Activated CD8-positive, alpha-beta T cell treated with anti-CD3 and anti-CD28 coated beads for 36 hours (primary cell): ENCODE measurements at places on chromosomes 7 and 10. TPM values are rescaled to one million over a fixed set of nuclear protein-coding genes. Genes with fewer than 3 reads are reported as not detected.

- H3K4me1 ChIP-seq, result peaks cover 27% of the 10 kb centered on the region
- H3K27me3 ChIP-seq, result no peaks in the 10 kb centered on the region
- H3K4me3 ChIP-seq, result no peak overlapping the region
- H3K27ac ChIP-seq, result peak overlapping the region; percentile 59
- peak; percentile 14 for DNase-seq
Observed at GRCh38 chr10:32981760-32982159, 23.7 kb upstream of the ITGB1 start.

ATXN7L1 gene
- total RNA-seq, result 4.8 TPM

DNA sequence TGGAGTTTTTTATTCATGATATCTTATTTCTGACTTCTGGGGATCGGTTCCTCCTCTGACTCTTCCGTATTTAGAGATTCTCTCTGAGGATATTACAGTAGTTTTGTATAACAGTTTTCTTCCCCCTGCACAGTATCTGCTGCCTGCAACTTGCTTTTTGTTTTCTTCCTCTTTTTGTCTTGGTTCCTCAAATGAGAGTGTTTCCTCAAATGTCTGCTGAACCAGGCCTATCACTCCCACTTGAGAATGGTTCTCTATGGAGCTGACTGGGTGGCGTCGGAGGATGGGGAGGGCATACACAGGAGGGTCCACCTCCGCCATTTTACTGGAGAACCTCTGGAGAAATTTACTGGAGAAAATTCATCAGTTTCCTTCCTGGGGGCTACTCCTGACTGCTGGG is 27.7 kb downstream of the ARHGAP22 start:
- H3K4me3 ChIP-seq, result no peak overlapping the region
- no peaks in the 10 kb centered on the region for H3K4me1 ChIP-seq
- DNase-seq, result no peak
- no peak overlapping the region for H3K27ac ChIP-seq
- H3K36me3 ChIP-seq, result no peaks in the 10 kb centered on the region
- H3K27me3 ChIP-seq, result peaks cover 4% of the 10 kb centered on the region

DNA sequence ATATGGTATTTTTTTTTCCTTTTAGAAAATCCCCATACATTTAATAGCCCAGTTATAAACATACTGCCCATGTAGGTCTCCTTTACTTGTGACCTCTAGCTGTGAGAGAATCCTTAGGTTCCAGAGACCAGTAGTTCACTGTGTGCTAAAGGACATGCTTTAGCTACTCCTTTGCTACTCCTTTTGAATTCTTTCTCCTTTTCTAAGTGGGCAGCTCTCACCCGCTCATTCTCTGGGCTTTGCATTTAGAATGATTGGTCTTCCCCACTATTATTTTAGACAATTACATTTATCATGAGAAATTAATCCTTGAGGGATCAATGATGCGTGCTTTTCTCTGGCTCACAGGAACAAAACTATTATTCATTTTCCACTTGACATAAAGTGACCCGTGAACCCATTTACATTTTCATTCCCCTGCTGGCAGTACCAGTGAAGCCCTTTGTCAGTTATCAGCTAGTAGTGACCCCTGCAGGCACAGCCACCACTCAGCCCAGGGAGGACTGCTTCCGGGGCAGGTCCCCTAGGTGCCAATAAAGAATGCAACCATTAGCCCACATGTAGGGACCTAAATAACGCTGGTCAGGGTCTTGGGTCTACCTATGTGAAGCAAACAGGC is 844.3 kb downstream of the CNTNAP2 start:
- H3K4me1 ChIP-seq, result no peaks in the 10 kb centered on the region
- no peaks in the 10 kb centered on the region for H3K27me3 ChIP-seq
- H3K4me3 ChIP-seq, result no peak overlapping the region
- no peak for DNase-seq
- no peak overlapping the region for H3K27ac ChIP-seq

SYNPO2L gene
- not detected for total RNA-seq

HPS6 gene
- 18.0 TPM for total RNA-seq

DNA sequence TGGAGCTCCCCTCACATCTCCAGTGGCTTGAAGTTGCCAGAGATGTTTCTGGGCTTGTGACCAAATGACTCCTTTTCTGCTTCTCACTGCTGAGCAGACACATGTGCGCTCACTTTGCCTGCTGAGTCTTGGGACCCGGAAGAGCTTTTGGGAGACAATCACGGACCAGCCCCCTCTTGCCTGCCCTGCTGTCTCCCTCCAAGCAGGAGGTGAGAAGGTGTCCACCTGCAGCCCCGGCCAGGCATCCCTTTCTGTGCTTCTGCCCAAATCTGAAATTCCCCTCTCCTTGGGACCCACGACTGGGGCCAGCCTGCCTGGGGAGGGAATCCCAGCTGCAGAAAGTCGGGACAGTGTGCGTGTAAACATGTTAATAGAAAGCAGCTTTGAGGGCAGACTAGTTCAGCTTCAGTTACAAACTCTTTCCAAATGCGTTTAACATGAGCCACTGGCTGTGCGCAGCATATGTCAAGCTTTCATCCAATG is 31.7 kb downstream of the HTRA1 start:
- peaks cover 23% of the 10 kb centered on the region for H3K4me1 ChIP-seq
- no peak overlapping the region for H3K4me3 ChIP-seq

GRCh38 chr10:17418249-17418648 is 36.1 kb downstream of the ST8SIA6 start:
- no peak overlapping the region for H3K27ac ChIP-seq
- peaks cover 1% of the 10 kb centered on the region for H3K4me1 ChIP-seq
- no peaks in the 10 kb centered on the region for H3K27me3 ChIP-seq
- no peaks in the 10 kb centered on the region for H3K36me3 ChIP-seq
- no peak overlapping the region for H3K4me3 ChIP-seq
- no peak for DNase-seq

DNA sequence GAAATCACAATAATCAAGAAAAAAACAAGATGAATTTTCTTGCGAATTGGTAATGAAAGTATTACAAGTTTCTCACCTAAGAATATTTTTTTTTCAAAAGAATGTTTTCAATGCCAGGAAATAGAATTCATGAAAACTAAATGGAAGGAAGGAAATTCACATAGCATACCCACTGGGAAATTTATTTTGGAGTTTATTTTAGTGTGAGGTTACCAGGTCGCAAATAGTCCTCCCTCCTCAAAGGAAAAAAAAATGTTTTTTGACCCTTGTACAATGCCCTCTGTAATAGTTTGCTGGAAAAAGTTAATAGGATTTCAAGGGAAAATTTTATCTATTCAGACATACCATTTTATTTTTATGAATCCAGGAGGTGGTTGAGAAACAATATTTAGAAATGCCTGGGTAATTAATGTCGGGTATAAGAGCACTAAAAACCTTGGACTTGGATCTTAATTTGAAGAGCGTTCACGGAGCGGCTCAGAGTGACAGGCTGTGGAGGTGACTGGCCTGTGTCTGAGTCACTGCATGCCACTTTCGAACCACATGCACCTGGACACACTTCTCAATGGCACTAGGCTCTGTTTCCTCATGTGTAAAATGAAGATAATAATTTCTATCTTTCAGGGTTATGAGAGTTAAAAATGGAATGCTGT is 28.2 kb downstream of the CUBN start:
- H3K27ac ChIP-seq, result no peak overlapping the region
- H3K27me3 ChIP-seq, result no peaks in the 10 kb centered on the region
- no peak overlapping the region for H3K4me3 ChIP-seq
- DNase-seq, result no peak
- no peaks in the 10 kb centered on the region for H3K4me1 ChIP-seq
- peaks cover 3% of the 10 kb centered on the region for H3K36me3 ChIP-seq

MUC12 gene
- not detected for total RNA-seq

DNA sequence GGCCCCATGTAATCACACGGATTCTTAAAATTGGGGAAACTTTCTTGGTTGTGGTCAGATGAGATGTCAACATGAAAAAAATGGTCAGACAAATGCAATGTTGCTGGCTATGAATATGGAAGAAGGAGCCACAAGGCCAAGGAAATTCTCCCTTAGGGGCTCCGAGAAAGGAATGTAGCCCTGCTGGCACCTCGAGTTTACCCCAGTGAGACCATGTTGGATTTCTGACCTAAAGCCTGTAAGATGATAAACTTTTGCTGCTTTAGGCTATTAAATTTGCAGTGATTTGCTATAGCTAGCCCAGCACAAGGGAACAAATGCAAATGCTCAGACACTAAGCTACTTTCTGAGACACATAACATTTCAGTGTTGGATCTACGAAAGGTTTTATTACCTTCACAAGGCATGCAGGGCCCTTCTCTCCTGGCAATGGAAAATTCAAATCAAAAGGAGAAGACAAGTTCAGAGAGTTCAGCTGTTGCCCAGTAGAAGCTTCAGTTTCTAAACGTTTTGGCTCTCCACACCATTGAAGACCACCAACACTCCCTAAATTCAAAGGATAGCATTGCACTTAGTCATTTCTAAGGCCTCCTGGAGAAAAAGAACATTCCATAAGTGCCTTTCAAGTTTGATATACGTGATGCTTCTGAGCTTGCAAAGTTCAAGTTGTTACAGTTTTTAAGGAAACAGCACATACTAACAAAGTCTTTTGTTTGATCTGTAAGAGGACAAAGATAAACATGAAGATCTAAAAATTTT is 23.4 kb downstream of the MCMBP start:
- H3K27ac ChIP-seq, result no peak overlapping the region
- H3K4me1 ChIP-seq, result peaks cover 4% of the 10 kb centered on the region
- H3K36me3 ChIP-seq, result peaks cover 47% of the 10 kb centered on the region

- H3K27me3 ChIP-seq, result no peaks in the 10 kb centered on the region
- no peak for DNase-seq
- no peak overlapping the region for H3K27ac ChIP-seq
- no peaks in the 10 kb centered on the region for H3K36me3 ChIP-seq
- H3K4me1 ChIP-seq, result no peaks in the 10 kb centered on the region
Observed at GRCh38 chr7:32658034-32658433, 162.7 kb downstream of the AVL9 start.

DNA sequence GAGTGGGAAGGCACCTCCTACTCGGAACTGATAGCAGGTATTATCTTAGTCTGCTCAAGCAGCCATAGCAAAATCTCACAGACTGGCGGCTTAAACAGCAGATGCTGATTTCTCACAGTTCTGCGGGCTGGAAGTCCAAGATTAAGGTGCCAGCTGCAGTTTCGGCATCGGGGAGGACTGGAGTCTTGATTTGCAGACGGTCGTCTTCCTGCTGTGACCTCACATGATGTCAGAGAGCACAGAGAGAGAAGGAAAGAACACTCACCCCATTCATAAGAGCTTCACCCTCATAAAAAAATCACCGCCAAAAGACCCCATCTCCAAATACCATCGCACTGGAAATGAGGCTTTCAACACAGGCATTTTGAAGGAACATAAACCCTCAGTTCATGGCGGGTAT is 216.5 kb upstream of the PITRM1 start:
- no peaks in the 10 kb centered on the region for H3K4me1 ChIP-seq
- peaks cover 9% of the 10 kb centered on the region for H3K27me3 ChIP-seq
- H3K4me3 ChIP-seq, result no peak overlapping the region
- no peak for DNase-seq
- H3K27ac ChIP-seq, result no peak overlapping the region

DNA sequence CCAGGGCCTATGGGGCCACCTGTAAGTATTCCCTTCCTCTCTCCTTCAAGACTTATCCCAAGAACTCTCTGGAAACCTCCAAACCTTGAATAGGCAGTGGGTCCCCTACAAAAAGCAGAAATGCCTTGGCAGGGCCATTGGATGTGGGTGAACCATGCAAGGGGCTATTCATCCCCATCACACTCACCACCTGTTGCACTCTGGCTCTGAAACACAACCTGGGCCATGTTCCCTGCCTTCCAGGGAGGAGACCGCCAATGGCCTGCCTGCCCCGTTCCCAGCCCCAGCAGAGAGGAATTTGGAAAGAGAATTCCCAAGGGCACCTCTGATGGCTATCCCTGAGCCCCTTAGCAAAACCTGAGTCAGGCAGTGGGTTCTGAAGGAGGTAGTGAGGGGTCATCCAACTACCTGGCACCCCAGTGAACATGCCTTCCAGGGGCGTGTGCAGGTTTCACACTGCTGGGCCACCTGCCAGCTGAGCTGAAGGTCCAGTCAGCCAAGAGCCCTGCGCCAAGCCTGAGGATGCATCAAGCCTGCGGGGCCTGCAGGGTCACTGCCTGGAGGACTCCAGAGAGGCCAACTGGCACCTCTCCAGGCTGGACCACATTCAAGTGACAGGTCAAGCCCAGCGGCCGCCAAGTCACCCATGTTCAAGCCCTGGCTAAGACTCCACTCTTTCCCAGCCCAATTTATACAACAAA is 101.3 kb downstream of the COL13A1 start:
- H3K4me3 ChIP-seq, result no peak overlapping the region
- no peaks in the 10 kb centered on the region for H3K36me3 ChIP-seq
- no peaks in the 10 kb centered on the region for H3K27me3 ChIP-seq
- H3K27ac ChIP-seq, result no peak overlapping the region
- no peaks in the 10 kb centered on the region for H3K4me1 ChIP-seq
- no peak for DNase-seq

GRCh38 chr10:128892005-128892404 is 575.0 kb upstream of the MGMT start:
- H3K4me3 ChIP-seq, result no peak overlapping the region
- DNase-seq, result no peak
- H3K27me3 ChIP-seq, result no peaks in the 10 kb centered on the region
- no peak overlapping the region for H3K27ac ChIP-seq

DNA sequence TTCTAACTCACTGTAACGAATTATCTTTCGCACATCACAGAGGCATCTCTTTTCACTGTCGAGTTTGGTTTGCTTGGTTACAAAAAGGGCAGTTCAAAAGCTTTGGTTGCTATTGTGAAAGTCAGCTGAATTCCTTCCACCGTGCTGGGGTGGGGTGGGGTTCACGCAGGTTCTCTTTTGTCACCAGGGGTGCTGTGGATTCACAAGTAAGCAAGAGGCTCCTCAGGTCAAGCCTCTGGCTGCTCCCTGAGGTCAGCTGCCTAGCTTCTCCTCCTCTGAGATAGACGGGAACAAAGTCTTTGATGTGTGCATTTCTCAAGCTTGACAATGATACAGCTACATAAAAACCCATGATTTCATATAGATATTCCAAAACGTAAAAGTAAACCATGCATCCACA is 47.7 kb downstream of the EGFR start:
- no peak overlapping the region for H3K4me3 ChIP-seq
- no peak overlapping the region for H3K27ac ChIP-seq
- no peaks in the 10 kb centered on the region for H3K36me3 ChIP-seq
- DNase-seq, result no peak

DNA sequence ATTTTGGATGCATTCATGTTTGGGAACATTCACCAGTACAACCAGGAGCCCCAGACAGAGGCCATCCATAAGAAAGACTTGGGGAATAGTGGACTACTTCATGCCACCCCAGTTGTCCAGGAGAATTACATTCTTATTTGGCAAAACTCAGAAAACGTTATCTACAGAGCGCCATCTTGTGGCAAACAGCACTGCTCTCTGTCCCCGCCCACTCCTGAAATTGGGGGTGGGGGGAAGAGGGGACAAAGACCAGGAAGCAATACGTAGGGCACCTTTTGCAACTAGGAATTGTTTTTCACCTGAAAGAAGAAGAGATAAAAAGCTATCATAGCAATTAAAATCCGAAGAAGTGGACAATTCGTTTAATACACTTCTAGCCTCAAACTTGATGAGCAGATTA is 134.6 kb upstream of the MGMT start:
- DNase-seq, result peak; percentile 39
- peaks cover 3% of the 10 kb centered on the region for H3K27me3 ChIP-seq
- no peak overlapping the region for H3K4me3 ChIP-seq
- no peak overlapping the region for H3K27ac ChIP-seq
- no peaks in the 10 kb centered on the region for H3K36me3 ChIP-seq

- H3K4me1 ChIP-seq, result peaks cover 24% of the 10 kb centered on the region
- peak overlapping the region; percentile 98 for H3K27ac ChIP-seq
- H3K4me3 ChIP-seq, result peak overlapping the region; percentile 95
- H3K27me3 ChIP-seq, result no peaks in the 10 kb centered on the region
- DNase-seq, result peak; percentile 44
Observed at GRCh38 chr10:14838582-14839304, 637 bp downstream of the HSPA14 start.
